ENCODE measurements at places on chromosomes 4 and X.
A peak's percentile ranks its signal among the peaks of the same experiment; 100 is the strongest.

- no peak for DNase-seq
Measured at GRCh38 chr4:83207497-83208101, 77.0 kb downstream of the COQ2 start.

GRCh38 chrX:56798866-56799758 lies 70.1 kb downstream of the NBDY start:
- DNase-seq = peak; percentile 10

DNA sequence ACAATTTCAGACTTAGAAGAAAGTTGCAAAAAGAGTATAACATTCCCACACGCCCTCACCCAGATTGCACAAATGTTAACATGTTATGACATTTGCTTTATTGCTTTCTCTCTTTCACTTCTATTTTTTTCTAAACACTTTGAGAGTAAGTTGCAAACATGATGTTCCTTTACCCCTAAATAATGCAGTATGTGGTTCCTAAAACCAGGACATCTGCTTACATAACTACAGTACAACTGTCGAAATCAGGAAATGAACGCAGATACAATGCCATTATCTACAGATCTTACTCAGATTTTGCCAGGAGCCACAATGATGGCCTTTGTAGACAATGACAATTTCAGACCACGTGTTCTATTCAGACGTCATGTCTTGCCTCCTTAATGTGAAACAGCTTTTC lies 22.4 kb downstream of the SH3TC1 start:
- no peak for DNase-seq

GRCh38 chr4:148444296-148445070 lies 2.3 kb upstream of the NR3C2 start:
- DNase-seq = no peak

DNA sequence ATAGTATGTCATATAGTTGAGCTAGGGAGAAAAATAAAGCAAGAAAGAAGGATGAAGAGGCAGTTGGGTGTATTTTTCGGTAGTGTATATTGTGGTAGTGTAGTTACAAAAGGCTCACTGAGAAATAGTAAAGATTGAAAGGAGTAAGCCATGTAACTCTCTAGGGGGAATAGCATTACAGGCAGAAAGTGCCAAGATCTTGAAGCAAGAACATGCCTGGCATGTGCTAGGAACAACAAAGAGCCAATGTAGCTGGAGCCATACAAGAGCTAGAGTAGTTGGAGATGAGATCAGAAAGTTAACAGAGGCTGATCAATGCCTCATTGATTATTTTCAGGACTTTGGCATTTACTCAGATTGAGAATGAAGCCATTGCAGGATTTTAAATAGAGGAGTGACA lies 3.0 kb downstream of the ABCE1 start:
- DNase-seq = no peak

GRCh38 chr4:13535708-13536361 lies 8.5 kb downstream of the NKX3-2 start:
- no peak for DNase-seq

Measured in HepG2 (cell line).